ENCODE measurements at places on chromosomes 2 and 18.

GRCh38 chr2:197993830-197994229, 189.4 kb downstream of the PLCL1 start:
- no peak for DNase-seq

DNA sequence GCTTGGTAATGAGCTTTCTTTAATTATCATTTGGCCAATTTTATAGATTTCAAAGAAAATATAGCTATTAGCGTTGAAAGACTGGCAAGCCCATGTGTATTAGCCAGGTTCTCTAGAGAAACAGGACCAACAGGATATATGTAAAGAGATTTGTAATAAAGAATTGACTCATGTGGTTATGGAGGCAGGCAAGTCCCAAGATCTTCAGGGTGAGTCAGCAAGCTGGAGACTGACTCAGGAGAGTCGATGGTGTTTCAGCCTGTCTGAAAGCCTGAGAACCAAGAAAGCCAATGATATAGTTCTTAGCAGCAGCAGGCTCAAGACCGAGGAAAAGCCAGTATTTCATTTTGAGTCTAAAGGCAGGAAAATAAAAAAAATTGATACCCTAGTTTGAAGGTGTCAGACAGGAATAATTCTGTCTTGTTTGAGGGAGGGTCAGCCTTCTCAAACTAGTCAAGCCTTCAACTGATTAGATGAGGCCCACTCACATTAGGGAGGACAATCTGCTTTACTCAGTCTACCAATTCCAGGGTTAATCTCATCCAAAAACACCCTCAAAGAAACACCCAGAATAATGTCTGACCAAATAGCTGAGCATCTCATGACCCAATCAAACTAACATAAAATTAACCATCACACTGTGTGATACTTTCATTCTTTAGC, 78.3 kb upstream of the CRIM1 start:
- DNase-seq: no peak

- no peak for DNase-seq
Observed at GRCh38 chr18:55647331-55647730, 59.3 kb upstream of the TCF4 start.

GRCh38 chr18:27609221-27609620, 424.1 kb upstream of the CHST9 start:
- DNase-seq: no peak

DNA sequence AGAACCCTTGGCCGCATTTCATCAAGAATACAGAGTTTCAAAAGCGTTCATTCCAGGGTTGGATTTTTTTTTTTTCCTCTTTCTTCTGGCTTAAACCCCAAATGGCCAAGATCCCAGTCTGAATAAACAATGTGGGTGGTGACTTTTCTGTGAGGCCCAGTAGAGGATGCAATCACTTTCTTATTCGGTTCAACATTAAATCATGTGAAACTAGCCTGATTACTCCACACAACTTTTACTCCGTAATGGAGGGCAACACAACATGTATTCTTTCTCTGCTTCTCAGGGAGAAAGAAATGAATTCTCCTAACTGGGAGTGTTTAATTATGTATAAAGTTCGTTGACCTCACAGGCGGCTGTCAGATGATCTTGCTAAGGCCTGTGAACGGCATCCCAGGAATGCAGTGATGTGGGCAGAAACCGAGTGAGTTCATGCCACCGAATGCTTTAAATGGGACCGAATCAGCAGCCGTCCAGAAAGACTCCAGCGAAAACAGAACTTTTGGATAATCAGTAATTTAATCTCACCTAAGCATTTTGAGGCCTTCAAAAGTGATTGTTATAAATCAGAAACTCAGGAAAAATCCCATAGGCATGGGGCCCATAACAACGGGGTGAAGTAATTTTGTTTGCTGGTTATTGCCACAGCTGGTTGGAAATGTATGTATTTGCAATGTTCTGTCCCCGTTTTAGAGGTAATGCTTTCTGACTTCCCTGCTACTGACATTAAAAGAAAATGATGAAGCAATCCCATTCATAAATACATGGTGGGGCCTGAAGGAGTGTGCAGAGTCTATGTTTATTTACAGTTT, 81.5 kb downstream of the BCL2 start:
- DNase-seq: peak; percentile 79

GRCh38 chr2:196117214-196117705, 48.6 kb upstream of the DNAH7 start:
- no peak for DNase-seq

DNA sequence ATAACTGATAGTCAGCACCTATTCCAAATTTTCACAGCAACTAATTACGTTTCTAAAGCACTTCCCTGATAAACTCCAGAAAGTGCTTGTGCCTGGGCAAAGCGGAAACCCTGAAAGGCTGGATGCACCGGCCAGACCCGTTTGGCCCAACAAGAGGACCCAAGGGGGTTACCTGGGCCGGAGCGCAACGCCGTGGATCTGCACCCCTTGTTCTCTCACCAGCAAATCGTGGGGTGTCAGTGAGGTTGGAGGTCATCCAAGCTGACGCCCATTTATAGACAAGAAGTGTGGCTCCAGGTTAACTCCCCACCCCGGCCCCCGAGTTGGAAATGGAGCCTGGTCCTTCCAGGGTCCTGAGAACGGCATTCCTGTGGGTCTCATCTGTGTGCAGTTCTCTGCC, 167.0 kb upstream of the HDAC4 start:
- DNase-seq: no peak

- DNase-seq: no peak
Observed at GRCh38 chr2:208134928-208135586, 5.4 kb upstream of the CRYGC start.

DNA sequence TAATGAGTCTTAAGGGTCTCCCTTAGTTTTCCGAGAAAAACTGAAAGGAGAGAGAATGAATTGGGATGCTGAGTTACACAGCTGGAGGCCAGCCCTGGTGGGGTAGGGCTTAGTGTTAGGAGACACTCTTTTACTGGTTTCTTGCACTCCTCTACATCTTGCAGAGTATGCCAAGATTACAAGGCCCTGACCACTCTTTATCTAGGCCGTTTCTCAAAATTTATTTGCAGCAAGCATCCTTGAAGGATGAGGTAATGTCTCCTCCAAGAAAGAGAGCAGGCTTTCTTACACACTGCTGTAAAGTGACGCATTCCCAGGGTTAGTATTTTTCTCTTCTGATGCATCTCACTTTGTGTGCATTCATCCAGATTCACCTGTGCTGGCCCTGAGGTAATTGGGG, 166.2 kb downstream of the TDRD15 start:
- DNase-seq: no peak

GRCh38 chr2:232327105-232328031, 51.2 kb upstream of the ALPP start:
- DNase-seq: no peak

- no peak for DNase-seq
Observed at GRCh38 chr2:12178289-12179080, 432.1 kb downstream of the LPIN1 start.

DNA sequence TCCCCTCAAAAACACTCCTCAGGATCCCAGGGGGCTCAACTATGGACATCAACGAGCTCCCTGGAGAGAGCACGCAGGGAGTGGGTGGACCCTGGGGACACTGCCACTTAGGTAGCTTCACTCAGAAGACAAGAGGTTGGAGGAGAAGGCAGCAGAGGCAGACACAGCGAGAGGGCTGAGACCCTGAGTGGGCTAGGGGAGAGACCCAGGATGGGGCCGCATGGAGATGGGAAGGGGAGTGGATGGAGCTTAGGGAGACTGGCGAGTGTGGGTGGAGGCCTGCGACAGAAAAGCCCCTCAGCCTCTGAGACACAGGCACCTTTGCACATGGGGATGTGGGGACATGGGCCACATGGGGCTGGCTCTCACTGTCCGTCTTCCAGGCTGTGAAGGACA, 70.9 kb downstream of the ASB1 start:
- peak; percentile 89 for DNase-seq

GRCh38 chr2:8851811-8852560, 14.6 kb upstream of the KIDINS220 start:
- DNase-seq: no peak

DNA sequence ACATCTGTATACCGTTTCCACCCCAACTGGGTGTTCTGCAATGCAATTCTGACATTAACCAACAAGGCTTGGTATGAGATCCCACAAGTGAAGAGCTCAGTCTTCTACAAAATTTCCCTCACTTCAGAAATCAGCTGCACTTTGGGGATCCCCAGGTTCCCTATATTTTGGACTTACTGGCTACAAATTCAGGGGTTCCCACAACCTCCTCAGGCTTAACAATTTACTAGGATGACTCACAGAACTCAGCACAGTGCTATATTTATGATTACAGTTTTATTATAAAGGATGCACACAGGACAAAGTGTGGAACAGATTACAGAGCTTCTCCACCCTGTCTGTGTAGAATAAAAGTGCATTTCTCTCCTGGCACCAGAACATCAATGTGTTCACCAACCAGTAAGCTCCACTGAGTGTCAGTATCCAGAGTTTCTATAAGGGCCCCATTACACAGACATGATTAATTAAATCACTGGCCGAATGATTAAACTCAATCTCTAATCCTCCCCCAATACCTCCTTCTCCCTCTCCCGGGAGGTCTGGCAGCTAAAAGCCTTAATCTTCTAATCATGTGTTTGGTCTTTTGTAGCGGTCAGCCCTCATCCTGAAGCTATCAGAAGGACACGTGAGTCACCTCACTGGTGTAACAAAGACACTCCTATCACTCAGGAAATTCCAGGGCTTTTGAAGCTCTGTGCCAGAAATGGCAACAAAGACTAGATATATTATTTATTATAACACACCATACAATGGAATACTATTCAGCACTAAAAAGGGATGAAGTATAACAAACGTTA, 84.6 kb downstream of the SLC66A3 start:
- no peak for DNase-seq

- DNase-seq: no peak
Observed at GRCh38 chr2:18505703-18506341, 54.6 kb downstream of the RDH14 start.

DNA sequence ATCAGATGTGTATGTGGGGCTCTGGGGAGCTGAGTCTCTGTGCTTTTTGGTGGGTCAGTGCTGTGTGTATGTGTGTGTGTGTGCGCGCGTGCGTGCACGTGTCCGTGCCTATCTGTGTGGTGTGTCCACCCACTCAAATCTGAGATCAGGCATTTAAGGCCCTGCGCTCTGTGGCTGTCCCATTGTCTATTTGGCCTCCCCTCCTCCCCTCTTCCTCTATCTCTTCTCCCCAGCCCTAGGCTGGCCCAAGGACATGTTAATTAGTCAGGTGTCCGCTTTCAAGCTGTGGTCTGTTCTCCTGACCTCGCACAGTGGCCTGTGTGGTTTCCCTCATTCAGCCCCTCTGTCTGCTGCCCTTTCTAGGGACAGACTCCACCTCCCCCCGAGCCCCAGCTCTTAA, 136.4 kb downstream of the DYSF start:
- no peak for DNase-seq

GRCh38 chr2:182020286-182021070, 34.8 kb downstream of the PPP1R1C start:
- DNase-seq: no peak

GRCh38 chr18:69401226-69401971, 711 bp downstream of the DOK6 start:
- DNase-seq: no peak

All from esophagus muscularis mucosa (tissue), 4 donors.